EH (cell line): ENCODE measurements at places on chromosomes 13 and 19.
A peak's percentile ranks its signal among the peaks of the same experiment; 100 is the strongest.

DNA sequence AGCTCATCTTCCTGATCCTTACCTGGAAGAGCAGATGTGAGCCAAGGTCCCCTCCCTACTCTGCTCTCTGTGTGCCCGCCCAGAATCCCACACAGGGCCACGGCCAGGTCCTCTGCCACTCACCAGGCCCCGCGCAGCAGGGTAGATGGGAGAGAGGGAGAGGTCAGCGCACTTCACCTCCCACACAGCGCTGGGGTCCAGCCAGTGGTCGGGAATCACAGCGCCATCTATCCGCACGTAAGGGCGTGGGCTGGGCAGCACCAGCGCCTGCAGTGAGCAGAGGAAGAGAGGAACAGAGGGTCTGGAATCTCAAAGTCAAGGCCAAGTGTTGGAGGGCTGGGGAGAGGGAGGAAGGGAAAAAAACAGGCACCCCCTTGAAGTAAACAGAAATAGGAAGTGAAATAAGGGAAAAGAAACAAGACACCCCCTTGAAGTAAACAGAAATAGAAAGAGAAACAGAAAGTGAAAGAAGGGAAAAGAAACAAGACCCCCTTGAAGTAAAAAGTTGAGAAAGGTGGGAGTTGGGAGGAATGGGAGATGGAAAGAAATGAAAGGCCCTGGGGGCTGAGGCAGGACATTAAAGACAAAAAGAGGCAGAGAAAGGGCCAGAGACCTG, 7.0 kb upstream of the PLA2G4C start:
- DNase-seq: no peak

DNA sequence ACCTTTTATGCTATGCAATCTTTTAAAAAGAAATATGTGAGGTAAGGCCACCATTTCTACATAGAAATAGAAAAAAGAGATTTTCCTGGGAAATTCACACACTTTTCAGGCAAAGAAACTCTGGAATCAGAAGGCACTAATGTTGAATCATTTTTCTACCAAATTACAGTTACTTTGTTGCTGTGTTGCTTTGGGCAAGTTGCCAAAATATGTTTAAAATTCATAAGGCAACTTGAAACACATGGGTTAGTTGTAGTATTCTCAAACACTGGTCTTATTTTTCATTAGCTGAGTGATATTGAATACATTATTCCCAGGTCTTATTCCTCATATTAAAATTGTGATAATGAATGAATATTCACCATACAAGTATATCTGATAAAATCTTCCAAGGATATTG, 195.0 kb upstream of the SLITRK1 start:
- no peak for DNase-seq

GRCh38 chr19:944171-944567, 18.3 kb downstream of the ARID3A start:
- no peak for DNase-seq

DNA sequence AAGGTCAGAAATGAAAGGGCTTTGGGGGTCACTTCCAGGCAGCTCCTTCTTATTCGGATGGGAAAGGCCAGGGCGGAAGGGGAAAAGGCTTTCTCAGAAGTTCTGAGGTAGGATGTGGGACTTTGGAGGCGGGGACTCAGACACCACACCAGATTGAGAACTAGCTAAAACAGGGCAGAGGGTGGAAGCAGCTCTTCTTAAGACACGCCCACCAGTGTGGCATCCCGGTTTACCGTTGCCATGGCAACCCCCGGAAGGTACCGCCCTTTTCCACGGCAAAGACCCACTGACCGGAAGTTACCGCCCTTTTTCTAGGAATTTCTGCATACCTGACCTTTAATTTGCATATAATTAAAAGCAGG, 3.8 kb upstream of the LILRA5 start:
- no peak for DNase-seq

DNA sequence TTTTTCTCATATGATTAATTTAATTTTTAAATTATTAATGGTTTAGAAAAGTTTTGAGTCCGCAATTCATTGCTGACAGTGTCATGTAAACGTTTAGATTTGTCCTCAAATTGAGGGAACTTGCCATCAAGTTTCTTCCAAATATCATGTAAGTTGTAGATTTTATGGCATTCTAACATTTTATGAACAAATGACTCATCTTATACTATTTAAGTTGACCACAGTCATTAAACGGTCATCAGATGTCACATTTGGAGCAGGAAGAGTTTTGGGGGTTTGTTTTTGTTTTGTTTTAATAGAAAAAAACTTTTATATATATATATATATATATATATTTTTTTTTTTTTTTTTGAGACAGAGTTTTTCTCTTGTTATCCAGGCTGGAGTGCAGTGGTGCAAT, 4.3 kb downstream of the ZNF114 start:
- DNase-seq: peak; percentile 75

DNA sequence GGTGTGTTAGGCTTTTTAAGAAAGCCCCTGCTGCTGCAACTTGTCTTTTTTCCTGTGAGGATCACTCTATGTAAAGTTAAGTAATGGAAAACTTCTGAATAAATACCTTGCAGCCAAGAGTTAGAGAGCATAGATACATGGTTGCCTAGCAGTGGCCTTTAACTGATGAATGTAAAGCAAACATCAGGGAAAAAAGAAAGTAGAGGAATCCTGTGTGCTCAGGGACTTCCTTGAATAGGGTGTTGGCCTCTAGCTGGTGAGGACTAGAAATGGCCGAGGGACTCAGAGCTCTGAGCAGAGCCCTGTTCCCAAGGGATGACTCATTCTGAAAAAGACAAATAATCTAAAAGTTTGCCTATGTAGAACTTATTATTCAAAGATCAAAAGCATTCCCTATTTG, 135.7 kb downstream of the MIPEP start:
- DNase-seq: peak; percentile 59

DNA sequence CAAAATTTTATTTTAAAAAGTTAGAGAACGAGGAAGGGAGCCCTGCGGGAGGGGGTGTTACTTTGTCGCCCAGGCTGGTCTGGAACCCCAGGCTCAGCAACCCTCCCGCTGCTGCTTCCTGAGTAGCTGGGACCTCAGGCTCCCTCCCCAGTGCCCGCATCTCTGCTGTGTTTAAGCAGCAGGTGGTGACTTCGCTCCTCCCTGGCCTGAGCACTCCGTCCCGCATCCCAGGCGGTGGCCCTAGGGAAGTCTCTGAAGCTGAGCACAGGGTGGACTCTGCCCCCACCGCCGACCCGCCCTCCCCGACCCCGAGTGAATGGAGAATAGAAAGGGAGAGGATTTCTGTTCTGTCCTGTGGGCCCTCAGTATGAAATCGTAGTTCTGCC, 30.5 kb downstream of the ZNF701 start:
- DNase-seq: no peak

- no peak for DNase-seq
Measured at GRCh38 chr19:14339741-14340140, 41.5 kb upstream of the ADGRE5 start.

DNA sequence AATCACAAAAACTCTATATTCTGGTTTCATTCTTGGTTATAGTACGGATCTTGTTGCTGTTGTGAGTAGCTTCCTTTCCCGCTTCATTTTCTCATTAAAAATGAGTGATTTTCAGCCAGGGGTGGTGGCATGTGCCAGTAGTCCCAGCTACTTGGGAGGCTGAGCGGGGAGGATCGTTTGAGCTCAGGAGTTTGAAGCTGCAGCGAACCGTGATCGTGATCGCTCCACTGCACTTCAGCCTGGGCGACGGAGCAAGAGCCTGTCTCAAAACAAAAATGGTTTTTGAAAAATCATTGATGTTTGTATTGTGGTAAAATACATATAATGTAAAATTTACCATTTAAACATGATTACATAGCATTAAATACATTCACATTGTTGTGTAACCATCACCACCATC, 71.6 kb upstream of the TM9SF2 start:
- DNase-seq: no peak

- DNase-seq: no peak
Measured at GRCh38 chr13:52933099-52933498, 84.7 kb upstream of the PCDH8 start.

DNA sequence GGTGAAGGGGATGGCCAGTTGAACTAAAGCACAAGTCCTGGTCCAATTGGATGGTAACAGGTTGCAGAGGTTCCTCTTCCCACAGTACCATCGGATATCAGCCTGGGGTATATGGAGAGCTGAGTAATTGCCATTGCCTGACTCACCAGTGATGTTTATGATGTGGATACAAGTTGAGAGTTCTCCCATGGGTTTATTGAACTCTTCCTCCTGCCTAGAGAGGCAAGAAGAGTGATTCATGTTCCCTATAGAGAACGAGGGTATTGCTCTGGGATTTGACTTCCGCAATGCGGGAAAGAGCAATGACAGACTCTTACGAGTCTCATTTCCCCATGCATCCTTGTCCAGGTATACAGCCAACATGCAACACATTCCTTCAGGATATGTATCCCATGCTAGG, 111.3 kb upstream of the PCDH9 start:
- DNase-seq: no peak

DNA sequence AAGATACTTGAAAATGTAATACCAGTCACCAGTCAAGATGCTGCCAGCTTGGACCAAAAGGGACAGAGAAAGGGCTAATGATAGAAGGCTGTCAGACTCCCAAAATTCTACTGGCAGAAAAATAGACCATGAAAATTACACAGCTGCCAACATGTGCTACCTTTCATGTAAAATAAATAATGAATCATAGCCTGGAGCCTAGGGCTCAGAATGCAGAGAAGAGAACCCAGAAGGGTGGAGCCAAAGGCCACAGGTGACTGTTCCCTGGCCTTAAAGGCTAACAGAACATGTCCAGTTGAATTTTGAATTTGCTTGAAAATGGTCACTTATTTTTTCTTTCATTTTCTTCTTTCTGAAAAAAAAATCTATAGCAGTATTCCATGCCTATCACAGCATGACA, 1827.0 kb upstream of the MIR17HG start:
- no peak for DNase-seq

DNA sequence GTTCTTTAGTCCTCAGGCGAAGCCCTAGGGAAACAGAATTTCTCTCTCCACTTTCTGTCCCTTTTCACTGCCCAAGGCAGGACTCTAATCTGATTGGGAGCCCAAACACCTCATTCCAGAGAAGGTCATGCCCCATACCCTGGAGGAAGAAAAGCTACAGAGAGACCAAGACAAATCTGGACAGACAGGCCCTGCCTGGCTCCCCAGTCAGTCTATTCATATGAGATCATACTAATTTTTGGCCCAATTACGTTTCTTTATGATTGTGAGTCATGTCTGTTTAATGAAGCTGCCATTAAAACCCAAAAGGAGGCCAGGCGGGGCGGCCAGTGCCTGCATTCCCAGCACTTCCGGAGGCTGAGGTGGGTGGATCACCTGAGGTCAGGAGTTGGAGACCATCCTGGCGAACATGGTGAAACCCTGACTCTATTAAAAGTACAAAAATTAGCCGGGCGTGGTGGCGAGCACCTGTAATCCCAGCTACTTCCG, 3.3 kb upstream of the AP3D1 start:
- peak; percentile 98 for DNase-seq

GRCh38 chr19:18419195-18419698, at the start of gene SSBP4:
SSBP4 (plus strand) TSS chr19:18419398; CDS start chr19:18419649, 251 bp downstream.
- DNase-seq: peak; percentile 82

GRCh38 chr19:37790244-37790925, 11.0 kb upstream of the ZNF573 start:
- no peak for DNase-seq

DNA sequence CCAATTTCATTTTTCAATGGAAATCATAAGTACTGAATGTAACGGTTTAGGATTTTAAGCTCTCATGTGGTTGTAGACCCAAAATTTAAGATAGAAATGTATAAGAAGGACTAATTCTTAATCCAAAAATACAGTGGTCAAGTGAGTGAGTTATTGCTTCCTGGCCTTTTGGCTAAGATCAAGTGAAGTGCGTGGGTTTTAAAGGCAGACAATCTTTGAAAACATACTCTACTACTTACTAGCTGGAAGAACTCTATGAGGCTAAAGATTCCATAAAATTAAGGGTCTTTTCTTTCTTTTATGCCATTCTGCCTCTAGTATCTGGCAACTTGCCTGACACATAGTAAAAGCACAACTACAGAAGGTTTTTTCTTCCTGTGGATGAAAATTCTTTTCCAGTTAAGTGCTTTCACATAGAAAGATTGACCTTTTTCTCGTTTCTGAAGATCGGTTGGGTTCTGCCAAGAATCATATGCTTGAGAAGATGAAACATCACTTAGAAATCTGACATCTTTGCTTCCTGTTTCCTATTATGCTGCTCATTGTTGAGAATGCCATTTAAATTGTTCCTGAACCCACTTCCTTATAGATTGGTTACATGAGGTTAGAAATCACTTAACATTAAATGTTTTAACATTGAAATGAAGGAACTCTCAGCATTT, 26.4 kb upstream of the SCEL start:
- DNase-seq: peak; percentile 62

GRCh38 chr19:6590827-6591319, at the start of gene CD70:
CD70 (minus strand) TSS chr19:6591150; CDS start chr19:6591002, 148 bp downstream.
- no peak for DNase-seq

- no peak for DNase-seq
Measured at GRCh38 chr13:79403113-79403512, 2.9 kb downstream of the RBM26 start.

GRCh38 chr13:71876648-71877255, 9.7 kb upstream of the DACH1 start:
- DNase-seq: no peak

DNA sequence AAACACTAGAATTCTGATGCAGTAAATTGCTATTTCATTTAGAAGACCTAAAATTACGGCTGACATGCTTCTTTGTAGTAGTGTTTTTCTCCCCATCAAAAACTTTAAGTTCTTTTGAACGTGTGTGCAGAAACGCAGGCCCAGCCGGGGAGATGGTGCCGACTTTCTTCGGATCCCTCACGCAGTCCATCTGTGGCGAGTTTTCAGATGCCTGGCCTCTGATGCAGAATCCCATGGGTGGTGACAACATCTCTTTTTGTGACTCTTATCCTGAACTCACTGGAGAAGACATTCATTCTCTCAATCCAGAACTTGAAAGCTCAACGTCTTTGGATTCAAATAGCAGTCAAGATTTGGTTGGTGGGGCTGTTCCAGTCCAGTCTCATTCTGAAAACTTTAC, 98.3 kb downstream of the TNFRSF19 start:
- no peak for DNase-seq

DNA sequence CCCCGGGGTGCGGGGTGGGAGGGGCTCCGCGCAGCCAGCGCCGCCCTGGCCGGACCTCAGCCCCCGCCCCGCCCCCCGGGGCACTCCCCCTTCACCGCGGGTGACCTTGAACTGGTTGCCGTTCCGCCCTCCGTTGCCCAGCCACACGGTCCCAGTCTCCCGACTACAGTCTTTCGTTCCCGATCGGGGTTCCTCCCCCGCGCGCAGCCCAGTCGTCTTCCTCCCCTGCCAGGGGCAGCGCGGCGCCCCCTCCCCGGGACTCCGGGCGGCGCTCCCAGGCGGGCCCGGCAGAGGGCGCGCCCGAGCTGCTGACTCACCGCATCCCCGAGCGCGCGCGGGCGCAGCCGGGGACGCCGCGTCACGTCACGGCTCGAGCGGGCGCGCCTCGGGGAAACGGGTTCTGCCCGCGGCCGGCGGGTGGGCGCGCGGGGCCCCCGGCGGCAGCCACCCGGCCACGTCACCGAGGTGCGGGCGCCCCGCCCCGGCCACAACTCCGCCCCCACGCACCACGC, 459 bp downstream of the MIDN start:
- peak; percentile 85 for DNase-seq
